ENCODE measurements at places on chromosomes 7 and 10.

DNA sequence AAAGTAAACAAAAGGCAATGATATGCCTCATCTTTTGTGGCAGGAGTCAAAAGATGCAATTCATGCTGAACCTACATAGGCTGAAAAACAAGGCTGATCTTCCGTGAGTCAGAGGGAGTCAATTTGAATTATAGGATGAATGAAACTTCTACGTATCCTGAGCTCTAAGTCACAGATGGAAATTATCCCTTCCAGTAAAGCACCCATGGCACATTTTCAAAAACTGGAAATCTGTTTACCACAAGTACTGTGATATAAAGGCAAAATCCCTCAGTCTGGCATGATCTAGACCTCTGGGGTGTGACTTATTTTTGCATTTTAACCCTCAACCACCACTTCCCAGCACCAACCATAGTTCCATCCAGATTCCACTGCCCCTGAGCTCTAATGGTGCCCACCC is 69.6 kb downstream of the NRG3 start:
- no peak for DNase-seq

- no peak for DNase-seq
Observed at GRCh38 chr7:5457245-5457735, 33.7 kb upstream of the TNRC18 start.

GRCh38 chr7:155058896-155059295 is 11.2 kb upstream of the HTR5A start:
- no peak for DNase-seq

- no peak for DNase-seq
Observed at GRCh38 chr7:100157334-100158228, 942 bp downstream of the TRAPPC14 start.

DNA sequence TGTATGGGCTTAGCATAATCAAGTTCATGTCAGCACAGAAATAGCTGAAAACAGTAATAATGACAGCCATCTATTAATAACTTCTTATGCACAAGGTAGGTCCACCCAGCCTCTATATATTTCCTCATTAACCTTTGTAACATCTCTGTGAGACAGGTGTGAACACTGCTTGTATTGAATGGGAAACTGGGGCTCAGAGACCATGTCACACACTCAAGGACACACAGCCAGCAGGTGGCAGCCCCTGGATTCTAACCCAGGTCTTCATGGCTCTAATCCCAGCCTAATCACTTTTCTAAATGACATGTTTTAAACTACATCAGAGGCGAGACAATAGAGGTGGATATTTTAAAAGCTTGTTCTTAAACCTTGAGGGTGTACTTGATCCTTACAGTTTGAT is 591.4 kb downstream of the PARD3 start:
- no peak for DNase-seq

DNA sequence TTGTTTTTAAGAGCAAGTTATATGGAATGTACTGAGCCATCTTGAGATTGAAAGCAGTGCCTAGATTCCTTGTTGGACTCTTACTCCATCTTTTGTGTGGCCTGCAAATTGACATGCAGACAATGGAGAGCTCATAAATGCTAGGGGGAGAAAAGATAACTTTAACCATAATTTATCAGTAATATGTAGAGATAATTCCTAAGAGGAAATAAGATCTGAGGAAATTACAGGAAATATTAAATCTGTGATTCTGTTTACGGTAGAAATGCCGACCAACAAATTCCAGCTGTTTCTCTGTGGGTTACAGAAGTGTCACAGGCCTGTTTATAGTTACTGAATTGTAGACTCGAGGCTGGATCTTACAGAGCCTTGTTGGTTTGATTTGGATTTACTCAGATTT is 348.0 kb downstream of the SUGCT start:
- DNase-seq = no peak

DNA sequence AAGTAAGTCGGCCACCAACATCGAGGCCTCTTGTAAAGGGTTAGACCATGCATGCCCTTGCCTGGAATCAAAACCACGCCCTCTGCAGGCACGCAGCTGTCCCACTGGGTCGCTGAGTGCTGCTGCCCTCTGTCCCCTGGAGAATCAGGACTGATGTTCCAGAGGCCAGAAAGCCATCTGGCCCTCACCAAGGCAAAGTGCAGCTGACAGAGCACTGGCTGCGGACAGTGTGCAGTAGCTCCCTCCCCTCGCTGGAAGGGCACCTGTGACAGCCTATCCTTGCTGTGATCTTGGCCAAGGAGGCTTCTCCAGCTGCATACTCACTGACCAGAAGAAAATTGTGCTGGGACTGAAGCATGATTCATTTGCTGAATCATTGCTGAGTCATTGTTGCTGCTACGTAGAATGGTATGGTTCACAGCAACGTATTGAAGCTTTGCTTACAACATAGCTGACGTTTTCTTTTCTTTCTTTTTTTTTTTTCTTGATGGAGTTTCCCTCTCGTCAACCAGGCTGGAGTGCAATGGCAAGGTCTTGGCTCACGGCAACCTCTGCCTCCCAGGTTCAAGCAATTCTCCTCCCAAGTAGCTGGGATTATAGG is 30.4 kb downstream of the DDC start:
- no peak for DNase-seq

- DNase-seq = no peak
Observed at GRCh38 chr10:28722065-28722803, 44.9 kb downstream of the BAMBI start.

DNA sequence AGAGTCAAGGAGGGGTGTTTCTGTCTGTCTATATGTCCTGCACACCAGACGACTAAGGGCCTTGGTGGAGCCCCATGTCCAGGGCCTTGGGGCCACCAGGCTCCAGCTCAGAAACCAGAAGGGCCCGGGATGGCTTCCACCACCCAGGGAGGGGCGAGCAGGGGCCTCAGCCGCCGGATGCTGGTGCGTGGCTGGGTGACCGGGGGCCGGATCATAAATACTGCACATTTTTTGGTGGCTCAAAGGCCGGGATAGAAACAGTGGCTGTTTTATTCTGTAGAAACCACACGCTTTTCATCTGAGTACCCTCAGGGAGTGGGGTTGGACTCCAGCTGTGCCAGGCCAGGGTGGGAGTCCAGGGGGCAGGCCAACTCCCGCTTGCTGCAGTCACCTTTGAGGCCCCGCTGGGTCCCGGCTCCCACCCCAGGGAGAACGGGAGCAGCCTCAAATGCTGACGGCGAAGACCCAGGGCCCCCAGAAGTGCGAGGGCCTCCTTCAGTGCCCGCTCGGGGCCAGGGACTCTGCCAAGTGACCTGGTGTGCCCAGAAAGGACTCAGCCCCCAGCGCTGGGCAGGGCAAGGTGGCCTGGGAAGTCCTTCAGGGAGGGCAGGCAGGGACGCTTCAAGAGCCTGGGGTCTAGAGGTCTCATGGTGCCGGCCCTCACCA is 28.2 kb downstream of the PDGFA start:
- no peak for DNase-seq

- DNase-seq = no peak
Observed at GRCh38 chr10:83127942-83128575, 1011.2 kb upstream of the GHITM start.

DNA sequence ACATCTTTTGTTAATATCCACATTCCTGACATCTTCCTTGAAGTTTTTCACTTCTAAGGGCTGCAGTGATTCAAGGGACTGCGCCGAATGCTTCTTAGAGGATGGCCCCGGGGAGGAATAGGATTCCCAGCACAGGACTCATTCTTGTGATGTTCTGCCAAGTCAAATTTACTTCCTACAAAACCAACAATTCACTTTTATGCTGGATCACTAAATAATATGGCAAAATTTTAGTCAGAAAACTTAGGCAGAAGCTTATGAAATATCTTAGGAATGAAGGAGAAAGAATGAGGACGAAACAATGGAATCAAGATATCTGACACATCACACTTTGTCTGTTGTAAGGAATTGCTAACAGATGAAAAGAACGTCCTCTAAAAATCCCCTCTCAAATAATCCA is 151.5 kb downstream of the JAZF1 start:
- DNase-seq = no peak

DNA sequence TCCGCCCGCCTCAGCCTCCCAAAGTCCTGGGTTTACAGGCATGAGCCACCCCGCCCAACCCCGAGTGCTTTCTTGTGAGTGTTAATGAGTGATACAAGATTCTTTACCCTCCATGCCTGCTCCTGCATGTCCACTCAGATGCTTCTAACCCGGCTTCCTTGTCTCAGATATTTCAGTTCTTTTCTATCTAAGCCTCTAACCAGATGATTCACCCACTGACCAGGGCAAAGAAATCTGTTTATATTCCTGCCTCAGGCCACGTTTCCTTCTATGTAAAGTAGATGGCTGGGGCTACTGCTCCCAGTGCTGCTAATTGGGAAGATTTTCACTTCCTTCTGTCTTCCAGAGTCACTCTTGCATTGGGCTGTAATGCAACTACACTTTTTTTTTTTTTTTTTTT is 395.1 kb upstream of the ANKRD30A start:
- no peak for DNase-seq

DNA sequence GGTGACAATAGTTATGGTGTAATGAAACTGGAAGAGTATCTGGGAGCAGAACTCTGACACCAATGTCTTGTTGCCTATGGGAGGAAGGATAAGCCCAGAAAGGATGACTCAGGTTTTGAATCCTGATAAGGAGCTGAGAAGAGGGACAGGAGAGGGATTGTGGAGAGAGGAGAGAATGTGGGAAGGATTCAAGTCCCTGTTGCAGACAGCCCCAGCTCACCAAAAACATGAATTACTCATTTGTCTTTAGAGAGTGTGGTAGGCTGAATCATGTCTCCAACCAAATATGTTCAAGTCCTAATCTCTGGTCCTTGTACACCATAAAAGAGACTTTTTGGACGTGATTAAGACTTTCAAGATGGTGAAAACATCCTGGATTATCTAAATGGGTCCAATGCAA is 206.9 kb upstream of the PHYHIPL start:
- no peak for DNase-seq

GRCh38 chr7:68691261-68692216 is 906.7 kb upstream of the AUTS2 start:
- no peak for DNase-seq

- no peak for DNase-seq
Observed at GRCh38 chr7:4702961-4703512, 20.9 kb downstream of the FOXK1 start.

DNA sequence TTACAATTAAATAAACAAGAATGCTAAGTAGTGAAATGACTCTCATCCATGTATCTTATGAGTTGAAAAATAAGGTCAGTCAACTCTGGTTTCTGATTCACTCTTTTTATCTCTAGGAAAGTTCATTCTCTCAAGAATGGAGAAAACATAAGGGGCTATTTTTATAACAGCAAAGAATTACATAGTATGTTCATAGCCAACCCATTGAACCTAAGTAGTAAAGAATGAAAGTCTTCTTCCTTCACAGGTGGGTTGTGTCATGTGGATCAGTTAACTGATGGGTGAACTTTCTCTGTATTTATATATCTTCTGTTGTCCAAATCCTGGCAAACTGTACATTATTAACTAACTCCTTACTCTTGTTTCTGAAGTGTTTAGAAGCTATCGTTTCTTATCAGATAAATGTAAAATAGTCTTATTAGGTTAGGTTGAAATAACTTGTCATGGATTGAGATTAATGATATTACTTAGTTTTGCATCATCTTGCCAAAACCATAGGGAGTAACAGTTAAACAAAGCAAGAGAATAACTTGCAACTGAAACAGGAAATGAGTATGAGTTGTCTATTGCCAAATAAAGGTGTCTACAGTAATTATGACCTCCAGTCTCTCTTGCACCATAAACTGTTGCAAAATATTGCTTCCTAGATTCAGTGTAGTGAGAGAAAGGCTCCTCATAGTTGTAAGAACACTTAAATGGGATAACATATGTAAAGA is 86.8 kb downstream of the ANKRD7 start:
- DNase-seq = no peak

DNA sequence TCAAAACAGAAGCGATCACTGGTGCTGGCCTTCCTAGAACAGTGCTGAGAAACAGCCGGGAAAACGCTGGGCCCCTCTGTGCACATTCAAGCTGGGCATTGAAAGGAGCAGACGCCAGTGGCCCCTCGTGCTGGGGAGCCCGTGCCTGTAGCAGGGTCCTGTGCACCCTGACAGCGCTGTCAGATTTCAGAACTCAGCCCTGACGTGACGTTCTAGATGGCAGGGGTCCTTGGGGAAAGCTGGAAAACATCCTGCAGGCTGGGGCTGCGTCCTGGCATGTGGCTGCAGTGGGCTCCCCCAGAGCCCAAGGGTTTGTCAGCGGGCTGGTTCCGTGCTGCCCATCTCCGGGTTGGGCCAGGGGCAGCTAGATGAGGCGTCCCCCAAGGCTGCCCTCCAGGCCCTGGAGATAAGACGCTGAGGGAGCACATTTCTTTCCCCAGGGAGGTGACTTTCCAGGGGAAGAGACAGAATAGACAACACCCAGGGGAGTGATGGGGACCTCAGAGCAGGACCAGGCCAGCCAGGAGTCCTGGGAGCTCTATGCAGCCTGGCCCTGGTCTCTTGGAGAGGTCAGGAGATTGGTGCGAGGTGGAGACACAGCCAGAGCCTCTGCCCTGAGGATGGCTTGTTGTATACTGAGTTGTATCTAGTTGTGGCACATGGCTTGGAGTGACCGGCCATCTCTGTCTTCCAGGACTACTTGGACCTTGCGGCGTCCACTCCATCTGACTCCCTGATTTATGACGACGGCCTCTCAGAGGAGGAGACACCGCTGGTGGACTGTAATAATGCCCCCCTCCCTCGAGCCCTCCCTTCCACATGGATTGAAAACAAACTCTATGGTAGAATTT is 12.1 kb upstream of the CSGALNACT2 start:
- no peak for DNase-seq

DNA sequence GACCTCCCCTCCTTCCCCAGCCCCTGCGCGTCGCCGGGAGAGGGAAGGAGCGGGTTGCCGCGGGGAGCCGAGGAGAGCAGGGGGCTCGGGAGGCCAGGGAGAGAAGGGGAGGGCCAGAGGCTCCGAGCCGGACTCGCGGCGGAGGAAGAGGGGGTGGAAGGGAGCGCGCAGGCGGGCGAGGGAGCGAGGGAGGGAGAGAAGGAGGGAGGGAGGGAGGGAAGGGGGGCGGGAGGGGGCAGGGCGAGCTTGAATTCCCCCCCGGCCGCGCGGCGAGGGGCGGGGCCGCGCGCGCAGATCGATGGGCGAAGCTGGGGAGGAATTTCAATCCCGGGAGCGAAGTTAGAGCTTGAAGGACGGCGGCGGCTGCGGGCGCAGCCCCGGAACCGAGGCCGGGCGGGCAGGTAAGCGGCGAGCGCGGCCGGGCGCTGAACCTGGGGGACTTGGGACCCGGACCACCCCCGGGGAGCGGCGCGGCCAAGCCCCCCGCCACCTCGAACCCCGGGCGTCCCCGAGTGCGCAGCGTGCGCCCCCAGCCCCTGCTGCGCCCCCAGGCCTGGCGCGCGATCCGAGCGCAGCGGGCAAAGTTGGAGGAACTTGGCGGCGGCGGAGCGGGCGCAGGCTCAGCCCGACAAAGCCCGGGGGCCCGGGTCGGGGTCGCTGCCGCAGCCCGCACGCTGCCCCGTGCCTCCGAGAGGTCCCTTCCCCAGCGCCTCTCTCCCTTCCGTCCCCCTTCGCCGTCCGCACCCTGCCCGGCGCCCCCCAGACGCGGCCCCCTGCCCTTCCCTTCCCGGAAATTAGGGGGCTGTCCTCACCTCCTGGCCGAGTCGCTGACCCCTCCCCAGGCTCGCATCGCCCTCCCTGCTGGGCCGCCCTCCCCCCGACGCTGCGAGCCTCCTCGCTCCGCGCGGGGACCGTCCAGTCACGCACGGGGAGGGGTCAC is at the start of gene ELFN1:
ELFN1 (plus strand) TSS at position 324 of the 940 bp plus-strand sequence. CDS start 74,320 bp downstream, outside the sequence.
- no peak for DNase-seq

GRCh38 chr10:44607116-44607515 is 222.2 kb upstream of the CXCL12 start:
- DNase-seq = no peak

- DNase-seq = no peak
Observed at GRCh38 chr10:95475827-95476468, 85.2 kb downstream of the SORBS1 start.

GRCh38 chr10:100792574-100792973 is 47.2 kb downstream of the PAX2 start:
- no peak for DNase-seq
